ENCODE measurements at places on chromosomes 13 and 19.

DNA sequence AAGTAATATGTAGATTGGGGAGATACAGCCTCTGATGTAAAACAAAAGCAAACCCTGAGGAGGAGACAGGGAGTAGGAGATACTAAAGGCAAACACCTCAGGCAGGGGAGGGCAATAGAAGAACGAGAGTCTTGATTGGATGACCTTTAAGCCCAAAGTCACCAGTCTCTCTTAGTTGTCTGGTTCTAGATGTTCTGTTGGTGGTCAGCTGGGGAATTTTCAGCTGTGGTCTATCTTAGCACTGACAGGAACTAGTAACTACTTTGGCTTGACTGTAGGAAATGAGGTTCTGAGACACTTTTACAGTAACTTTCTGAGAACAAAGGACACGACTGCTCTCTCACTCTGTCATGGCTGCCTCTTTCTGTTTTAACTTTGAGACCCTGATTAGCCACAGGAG lies 290.7 kb upstream of the MIR17HG start:
- no peak for DNase-seq

DNA sequence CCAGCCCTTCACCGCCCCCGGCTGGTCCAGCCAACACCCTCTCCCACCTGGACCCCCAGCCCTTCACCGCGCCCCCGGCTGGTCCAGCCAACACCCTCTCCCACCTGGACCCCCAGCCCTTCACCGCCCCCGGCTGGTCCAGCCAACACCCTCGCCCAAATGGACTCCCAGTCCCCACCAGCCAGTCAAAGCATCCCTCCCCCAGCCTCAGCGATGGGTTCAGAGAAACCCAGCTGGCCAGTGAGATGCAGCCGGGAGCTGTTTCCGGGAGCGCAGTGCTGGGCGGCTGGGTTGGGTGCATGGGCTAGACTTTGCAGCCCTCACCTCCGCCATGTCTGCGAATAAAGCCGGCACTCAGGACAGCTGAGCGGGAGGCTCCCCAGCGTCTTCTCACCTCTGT lies 6.5 kb upstream of the CDC34 start:
- no peak for DNase-seq

GRCh38 chr19:14972676-14973075 lies 7.0 kb downstream of the SLC1A6 start:
- DNase-seq, result no peak

DNA sequence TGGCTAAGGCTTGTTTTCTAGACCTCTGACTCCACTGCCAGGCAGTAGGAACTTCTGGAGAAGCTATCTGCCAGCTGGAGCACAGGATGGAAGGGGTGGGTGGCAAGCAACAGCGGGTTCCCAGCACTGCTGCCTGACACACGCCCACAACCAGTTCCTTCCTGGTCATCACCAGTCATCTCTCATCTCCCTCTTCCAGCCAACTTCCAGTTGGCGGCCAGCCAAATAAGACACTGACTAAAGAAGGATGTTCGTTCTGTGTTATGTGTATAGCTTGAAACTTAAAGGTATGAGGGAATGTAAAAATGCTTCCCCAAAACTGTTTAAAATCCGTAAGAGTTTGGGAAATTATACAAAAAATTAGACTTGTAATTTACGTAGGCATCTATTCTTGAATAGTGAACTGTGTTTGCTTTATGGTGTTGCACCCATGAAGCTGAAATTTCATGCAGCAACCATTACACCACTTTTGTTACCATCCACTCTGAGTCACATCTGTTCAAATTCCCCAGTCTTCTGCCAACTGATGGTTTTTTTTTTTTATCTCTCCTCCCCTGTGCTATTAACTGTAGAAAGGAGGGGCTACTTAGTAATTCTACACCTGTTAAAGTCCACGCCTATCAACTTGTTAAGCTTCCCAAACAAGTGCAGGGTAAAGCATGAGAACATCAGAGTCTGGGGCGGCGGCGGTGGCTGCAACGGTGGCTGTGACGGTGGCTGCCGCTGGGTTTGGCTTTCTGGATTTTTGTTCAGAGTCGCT lies 86.2 kb upstream of the FRY start:
- DNase-seq, result peak; percentile 81

DNA sequence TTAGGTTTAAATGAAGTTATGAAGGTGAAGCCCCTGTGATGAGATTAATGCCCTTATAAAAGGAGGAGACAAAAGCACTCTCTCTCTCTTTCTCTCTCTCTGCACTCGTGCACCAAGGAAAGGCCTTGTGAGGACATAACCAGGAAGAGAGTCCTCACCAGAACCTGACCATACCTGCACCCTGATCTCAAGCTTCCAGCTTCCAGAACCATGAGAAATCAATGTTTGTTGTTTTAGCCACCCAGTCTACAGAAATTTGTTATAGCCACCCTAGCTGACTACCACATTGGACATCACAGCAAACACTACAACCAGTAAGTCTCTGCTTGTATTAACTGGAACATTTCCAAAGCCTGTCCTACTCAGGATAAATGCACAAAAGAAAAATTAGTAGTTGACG lies 34.7 kb upstream of the WDFY2 start:
- no peak for DNase-seq

- DNase-seq, result no peak
Observed at GRCh38 chr19:56991912-56992311, 127.9 kb upstream of the USP29 start.

DNA sequence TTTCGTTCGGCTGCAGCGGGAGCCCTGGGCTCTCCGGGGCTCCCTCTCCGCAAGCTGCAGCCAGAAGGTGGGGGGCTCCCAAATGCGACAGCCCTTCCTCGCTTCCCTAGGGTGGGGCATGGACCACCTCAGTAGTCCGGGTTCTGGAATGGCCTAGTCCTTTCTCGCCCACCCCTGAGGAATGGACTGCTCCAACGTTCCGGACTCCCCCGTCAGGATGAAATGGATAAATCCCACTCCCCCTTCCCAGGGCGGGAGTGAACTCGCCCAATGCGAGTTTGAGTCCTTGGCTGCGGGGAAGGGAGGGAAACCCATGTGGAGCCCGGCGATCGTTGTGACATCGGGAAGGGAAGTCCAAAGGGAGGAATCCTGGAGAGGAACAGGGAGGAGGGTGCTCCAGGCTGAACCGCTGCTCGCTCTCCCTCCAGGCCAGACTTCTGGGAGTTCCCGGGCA lies 5.5 kb downstream of the HRC start:
- DNase-seq, result peak; percentile 72

- DNase-seq, result no peak
Observed at GRCh38 chr13:102881819-102882686, 36.2 kb downstream of the ERCC5 start.

GRCh38 chr19:15378534-15379082 lies 979 bp downstream of the AKAP8 start:
- DNase-seq, result peak; percentile 69

- DNase-seq, result no peak
Observed at GRCh38 chr19:6261883-6262282, 17.9 kb downstream of the MLLT1 start.

DNA sequence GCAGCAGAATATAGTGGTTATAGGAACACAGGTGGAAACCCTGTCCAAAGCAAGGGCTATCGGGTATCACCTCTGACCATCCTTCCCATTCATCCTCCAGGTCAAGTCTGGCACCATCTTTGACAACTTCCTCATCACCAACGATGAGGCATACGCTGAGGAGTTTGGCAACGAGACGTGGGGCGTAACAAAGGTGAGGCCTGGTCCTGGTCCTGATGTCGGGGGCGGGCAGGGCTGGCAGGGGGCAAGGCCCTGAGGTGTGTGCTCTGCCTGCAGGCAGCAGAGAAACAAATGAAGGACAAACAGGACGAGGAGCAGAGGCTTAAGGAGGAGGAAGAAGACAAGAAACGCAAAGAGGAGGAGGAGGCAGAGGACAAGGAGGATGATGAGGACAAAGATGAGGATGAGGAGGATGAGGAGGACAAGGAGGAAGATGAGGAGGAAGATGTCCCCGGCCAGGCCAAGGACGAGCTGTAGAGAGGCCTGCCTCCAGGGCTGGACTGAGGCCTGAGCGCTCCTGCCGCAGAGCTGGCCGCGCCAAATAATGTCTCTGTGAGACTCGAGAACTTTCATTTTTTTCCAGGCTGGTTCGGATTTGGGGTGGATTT lies 2.1 kb upstream of the RAD23A start:
- DNase-seq, result no peak

- no peak for DNase-seq
Observed at GRCh38 chr19:29514525-29515232, 11.1 kb upstream of the VSTM2B start.

DNA sequence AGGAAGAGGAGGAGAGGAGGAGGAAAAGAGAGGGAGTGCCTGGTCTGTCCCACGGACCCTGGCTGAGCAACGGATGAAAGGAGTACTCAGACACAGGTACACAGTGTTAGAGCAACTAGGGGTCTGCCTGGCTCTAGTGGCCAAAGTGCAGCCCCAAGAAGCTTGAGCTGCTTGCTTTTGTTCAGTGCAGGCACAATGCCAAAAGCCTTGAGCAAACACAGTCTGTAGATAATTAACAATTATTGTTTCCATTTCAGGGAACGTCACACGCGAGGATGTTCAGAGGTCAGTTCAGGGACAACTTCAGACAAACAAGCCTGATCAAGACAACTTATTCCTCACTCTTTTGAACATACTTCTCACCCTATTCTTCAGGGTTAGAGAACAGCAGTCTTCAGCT lies 32.2 kb upstream of the ZNF726 start:
- DNase-seq, result peak; percentile 10

DNA sequence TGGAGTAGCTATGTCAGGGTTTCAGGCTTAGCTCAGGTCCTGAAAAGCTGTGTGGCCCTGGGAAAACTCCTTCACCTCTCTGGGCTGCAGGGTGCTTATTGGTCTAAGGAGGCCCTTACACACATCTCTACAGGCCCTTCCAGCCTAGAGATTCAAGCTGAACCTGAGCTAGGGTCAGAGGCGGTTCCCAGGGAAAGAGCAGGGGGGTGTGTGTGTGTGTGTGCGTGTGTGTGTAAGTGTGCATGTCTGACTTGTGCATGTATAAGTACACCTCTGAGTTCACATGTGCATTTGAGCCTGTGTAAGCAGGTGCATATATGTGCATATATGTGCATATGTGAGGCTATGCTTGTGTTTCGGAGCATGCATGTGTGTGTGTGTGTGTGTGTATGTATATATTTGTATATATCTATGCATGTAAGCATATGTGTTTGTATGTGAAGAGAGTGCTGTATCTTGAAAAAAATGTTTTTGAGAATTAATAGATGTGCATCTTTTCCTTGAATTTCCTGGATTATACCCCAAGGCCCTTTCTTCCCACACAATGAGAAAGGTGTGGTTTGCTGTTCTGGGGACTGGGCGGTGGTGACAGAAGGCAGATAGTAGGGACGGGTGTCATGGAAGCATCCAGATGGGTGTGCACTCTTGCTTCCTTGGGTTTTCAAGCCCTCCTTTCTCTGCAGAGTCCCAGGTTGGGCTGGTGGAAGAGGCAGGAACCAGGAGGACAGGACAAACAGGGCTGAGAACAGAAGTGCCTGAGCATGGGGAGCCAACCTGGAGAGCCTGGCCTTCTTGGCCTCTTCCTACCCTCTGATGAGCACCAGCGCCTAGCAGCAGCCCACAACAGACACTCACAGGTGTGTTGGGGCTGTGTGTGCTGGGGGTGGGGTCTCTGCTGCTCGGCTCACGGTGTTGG lies 150.3 kb upstream of the TSHZ3 start:
- no peak for DNase-seq
